Activated CD4-positive, alpha-beta memory T cell treated with anti-CD3 and anti-CD28 coated beads for 36 hours (primary cell): ENCODE measurements at places on chromosomes 5 and 9. TPM values are rescaled to one million over a fixed set of nuclear protein-coding genes. Genes with fewer than 3 reads are reported as not detected.

GRCh38 chr5:1847056-1847455 is 35.7 kb downstream of the IRX4 start:
- DNase-seq = no peak

DNA sequence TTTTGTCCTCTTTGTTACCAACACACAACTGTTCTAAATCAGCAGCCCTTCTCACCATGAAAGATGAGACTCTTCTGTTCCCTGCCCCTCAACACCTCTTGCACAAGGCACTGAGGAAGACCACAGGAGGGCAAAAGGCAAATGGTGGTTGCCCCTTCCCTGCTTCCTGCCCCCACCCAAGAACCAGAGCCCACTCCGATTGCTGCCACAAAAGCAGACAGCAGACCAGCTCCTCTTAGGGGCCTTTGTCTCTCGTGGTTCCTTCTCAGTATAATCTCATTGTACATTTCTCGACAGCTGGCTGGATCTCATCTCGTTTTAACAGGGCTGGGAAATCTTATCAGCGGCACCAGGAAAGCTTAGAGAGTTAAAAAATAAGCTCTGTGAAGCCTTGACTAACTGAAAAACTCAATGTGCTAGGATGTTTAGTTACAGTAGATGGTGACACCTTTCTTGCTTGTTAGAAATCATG is 1.1 kb downstream of the MVB12B start:
- no peak for DNase-seq

Gene JAKMIP2
- 1.1 TPM for total RNA-seq

GRCh38 chr5:86689103-86689729 is 71.5 kb downstream of the COX7C start:
- DNase-seq = no peak

- no peak for DNase-seq
Observed at GRCh38 chr5:57862471-57862911, 379.9 kb upstream of the ACTBL2 start.

- DNase-seq = peak; percentile 17
Observed at GRCh38 chr9:100099722-100100042, 639 bp downstream of the INVS start.

GRCh38 chr5:68680366-68680765 is 413.4 kb upstream of the SLC30A5 start:
- DNase-seq = no peak

- DNase-seq = no peak
Observed at GRCh38 chr5:91586232-91586631, 203.1 kb upstream of the ARRDC3 start.

DNA sequence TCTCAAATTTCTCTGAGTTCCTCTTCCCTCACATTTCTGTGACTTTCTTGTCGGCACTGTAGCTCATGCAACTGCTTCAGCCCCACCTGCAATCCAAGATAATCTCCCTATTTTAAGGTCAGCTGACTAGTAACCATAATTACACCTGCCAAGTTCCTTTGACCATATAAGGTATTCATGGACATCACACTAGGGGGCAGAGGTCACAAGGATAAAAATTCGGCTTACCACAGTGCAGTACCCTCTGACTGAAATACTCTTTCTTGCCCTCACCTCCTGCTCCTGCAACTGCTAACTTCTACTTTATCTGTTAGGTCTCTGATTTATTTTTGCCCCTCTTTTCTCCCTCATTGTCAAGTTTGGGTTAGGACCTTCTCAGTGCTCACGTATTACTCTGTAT is 144.2 kb downstream of the GDNF start:
- DNase-seq = no peak

GRCh38 chr9:93686880-93687236 is 110.5 kb downstream of the PHF2 start:
- no peak for DNase-seq

DNA sequence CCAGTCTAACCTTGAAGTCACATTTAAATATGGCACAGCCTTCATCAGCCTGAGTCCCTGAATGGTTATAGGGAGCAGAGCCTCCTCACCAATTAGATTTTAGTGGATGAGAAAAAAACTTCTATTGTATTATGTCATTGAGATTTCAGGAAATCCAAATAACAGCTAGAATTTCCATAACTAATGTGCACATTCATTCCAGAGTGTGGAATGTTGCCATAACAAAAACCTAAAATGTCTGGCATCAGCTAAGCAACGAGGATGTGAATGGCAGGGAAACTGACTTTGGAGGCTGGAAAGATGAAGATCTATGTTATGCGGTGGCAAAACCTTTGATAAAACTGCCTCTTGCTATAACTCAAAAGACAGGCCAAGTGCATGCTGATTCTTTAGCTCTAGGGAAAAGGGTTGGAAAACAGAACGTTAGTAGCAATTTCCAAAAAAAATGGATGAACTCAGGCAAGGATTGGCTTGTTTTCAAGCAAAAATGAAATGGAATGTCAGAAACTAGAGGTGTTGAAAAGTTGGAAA is 91.3 kb upstream of the NFIB start:
- DNase-seq = no peak

DNA sequence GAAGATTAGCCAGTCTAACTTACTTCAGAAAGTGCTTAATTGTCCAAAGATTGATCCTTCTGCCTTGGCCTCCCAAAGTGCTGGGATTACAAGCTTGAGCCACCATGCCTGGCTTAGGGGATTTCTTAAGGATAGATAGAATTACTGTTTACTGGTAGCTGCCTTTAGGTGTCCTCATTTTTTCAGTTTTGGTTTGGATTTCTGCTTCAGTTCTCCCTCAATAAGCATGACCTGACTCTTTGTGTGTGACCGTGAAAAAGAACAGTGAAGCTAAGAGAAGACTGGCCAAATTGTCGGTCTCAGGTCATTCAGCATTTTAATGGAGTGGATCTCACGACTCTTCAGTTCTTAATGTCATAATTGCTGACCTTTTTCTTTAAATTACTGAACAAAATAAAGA is 22.9 kb upstream of the CMYA5 start:
- no peak for DNase-seq

GRCh38 chr5:112848116-112848811 is 12.8 kb upstream of the SRP19 start:
- no peak for DNase-seq

DNA sequence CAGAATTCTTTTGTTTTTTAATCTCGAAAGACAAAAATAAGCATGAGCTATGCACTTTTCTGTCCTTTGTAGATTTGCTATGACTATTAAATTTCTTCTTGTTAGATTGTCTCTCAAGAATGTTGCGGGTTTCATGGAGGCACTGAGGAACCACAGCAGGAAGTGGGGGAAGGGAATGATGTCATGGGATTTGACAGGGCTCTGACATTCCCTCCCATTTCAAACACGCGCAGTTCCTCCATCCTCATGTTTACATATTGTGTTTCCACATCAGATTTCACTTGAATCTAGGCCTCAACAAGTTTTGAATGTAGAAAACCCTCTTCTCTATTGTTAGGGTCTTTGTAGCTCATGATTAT is 154.8 kb downstream of the PALM2AKAP2 start:
- DNase-seq = peak; percentile 37

Gene ATP10B
- total RNA-seq = not detected

Gene PCDHA1
- total RNA-seq = not detected

Gene ADRB2
- 0.36 TPM for total RNA-seq

DNA sequence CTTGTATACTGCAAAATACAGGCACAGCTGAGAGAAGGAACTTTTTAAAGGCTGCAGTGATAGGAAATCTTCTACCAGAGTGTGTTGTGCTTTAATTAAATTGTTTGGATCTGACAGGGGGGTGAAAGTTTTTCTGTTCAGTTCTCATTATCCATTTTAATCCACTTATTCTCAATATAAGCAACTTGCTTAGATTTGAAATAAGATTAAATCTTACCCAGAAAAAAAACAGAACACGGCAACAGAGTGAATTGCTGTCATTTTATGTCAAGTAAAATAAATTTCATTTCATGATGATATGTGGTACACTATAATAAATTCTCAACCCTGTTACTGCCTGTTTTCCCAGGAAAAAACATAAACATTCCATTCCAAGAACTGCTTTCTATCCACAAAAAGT is 37.1 kb upstream of the CAMK4 start:
- no peak for DNase-seq

- DNase-seq = no peak
Observed at GRCh38 chr5:146137967-146138403, 32.6 kb upstream of the PLAC8L1 start.

- no peak for DNase-seq
Observed at GRCh38 chr5:91224969-91225368, 158.1 kb downstream of the ARRDC3 start.

DNA sequence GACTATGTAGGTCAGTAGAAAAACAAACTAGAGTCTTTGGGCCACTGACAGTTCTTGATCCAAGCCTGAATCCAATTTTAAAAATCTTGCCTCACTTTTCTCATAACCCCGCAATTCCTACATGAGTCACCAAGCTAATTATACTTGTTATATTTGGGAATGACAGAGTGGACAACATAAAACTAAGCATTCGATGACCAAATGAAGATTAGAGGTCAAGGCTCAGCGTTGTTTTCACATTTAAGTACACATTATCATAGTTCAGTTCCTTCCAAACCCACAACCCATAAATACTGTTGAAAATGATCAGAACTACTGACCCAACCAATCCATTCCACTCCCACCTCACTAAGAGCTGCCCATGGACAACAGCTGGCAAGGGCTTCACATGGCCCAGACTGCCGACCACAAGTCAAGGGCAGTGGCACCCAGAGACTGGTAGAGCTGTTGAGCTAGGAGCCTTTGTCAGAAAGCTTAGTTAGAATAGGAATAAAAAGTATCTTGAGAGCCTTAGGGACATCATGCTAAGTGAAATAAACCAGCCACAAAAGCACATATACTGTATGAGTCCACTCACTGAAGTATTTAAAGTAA is 64.2 kb downstream of the MYO10 start:
- DNase-seq = no peak

DNA sequence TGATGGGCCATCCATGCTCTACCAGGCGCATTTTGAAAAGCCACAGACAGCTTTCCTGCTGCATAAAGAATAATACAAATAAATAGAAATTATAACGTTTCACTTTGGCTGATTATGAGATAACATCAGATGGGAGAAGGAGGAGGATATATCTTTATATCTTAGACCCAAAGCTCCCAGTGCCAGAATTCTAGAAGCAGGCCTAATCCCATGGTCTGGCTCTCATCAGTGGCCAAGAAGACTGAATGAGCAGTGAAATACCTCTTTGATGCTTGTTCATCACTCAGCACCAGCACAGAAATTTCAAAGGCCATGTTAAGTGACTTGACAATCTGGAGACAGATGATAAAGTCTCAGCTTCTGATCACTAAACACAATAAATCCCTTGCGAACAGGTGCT is 107.6 kb downstream of the PPP2R2B start:
- no peak for DNase-seq

DNA sequence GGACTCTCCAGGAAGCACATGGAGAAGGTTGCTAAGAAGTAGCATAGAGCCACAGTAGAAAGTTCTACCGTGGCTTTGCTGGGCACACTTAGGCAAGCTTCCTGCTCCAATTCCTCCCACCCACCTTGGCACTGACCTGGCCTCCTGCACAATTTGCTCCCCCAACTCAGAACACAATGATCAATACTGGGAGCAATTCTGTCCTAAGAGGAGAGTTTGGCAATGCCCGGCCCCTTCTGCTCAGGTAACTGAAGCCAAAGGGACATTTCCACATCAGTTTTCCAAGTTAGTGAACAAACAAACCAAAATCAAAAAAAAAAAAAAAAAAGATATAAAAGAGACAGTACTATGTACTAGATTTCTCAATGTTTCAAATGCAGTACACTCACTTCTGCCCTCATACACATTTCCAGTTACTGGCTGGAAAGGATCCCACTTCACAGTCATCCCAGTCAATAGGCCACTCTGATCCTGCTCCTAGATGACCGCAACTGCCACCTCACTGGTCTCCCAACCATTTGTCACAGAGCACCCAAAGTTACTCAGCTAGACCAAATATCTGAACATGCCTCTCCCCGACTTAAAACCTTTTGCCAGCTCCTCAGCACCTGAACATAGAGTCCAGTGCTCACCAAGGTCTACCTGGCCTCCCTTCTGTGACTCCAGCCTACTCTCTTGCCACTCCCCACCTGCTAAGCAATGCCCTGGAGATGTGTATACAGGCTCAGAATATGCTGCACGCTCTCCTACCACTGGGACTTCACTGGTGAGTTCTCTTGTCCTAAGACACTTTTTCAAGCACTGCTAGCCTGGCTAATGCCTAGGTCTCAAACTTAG is 21.3 kb downstream of the ABCA1 start:
- DNase-seq = no peak

DNA sequence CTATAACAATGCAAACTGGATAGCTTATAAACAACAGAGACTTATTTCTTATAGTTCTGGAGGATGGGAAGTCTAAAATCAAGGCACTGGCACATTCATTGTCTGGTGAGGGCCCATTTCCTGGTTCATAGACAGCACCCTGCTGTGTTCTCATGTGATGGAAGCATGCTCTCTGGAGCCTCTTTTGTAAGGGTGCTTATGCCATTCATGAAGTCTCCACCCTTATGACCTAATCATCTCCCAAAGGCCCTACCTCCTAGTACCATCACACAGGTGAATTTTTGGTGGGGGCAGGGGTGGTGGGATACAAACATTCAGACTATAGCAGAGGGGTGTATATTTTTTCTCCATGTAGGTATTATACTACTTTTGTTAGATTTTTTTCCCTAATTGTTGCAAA is 92.4 kb downstream of the UNC13B start:
- no peak for DNase-seq

Gene SHISAL2B
- not detected for total RNA-seq

GRCh38 chr9:38026021-38026809 is 42.8 kb downstream of the SHB start:
- no peak for DNase-seq

Gene AMBP
- not detected for total RNA-seq

- no peak for DNase-seq
Observed at GRCh38 chr9:96626912-96627311, 7.3 kb upstream of the CDC14B start.
